ENCODE measurements at places on chromosomes 11 and 22.

DNA sequence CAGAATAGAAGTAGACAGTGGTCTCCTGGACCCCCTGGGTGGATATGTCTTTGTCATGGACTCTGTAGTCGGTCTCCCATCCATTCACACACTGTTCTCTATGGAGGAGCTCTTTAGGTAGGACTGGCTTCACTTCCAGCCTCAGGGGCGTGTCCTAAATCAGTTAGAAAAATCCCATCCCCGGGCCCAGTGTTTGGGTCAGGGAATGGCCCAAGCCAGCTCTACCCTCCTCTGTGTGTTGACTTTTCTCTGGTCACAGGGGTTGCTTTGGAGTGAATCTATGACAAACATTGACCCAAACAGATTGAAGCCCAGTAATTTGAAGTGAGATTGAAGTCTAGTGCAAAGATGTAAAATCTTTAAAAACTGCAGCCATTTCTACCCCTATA, 34.0 kb downstream of the WEE1 start:
- DNase-seq = no peak

DNA sequence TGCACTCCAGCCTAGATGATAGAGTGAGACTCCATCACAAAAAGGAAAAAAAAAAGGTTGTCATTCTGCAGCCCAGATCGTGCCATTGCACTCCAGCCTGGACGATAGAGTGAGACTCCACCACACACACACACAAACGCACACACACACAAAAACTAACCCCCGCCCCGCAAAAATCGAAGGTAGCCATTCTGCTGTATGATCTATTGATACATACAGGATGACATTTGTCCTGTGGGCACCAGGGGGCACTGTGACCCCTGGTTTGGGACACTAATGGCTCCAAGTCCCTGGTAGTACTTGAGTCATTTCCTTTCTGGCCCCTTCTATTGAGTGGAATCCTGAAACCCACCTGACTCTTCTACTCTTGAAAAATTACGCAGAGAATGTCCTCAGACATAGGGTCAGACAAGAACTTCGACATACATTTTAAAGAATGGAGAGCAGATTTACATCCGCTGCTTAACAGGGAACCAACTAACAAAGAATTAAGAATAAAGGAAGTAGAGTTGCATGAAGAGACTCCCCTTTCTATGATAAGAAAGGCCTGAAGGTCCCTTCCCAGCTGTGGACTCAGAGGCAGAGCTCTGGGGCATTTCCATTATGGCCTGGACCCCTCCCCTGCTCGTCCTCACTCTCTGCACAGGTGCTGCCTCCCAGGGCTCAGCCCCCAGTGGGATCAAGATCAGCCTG, 35.0 kb upstream of the PRAME start:
- peak; percentile 39 for DNase-seq

DNA sequence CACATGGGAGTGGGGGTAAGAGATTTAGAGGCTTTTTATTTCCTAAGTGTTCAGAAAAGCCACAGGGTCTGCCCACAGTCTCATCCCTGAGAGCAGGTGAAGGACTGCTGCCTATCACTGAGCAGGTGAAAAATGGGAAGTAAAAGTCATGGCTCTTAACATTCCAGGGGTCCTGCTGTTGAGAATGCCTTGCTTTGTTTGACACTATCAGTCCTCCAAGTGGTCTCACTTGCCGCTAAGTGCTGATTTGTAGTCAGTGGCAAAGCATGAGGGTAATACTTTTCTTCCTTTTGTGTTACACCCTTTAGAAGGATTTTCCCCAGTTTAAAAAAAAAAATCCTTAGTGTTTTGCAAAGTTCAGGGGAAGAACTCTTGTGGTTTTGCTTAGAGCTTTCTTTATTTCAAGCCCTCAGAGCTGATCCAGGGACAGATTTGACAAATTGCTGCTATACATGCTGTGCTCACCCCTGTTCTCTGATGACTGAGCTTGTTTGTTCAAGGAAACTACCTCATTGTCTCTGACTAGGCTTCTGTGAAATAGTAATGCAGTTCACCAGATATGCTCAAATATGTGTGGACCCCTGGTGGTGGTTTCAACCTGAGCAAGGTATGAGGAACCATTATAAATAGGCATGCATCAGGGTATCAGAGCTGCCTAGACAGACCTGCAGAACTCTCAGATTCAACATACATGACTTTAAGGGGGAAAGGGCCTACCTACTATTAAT, 141.0 kb downstream of the ARHGAP42 start:
- peak; percentile 66 for DNase-seq

GRCh38 chr11:9990221-9990973, 303.6 kb downstream of the SBF2 start:
- peak; percentile 11 for DNase-seq

GRCh38 chr22:19472233-19472632, 6.8 kb downstream of the UFD1 start:
- DNase-seq = no peak

DNA sequence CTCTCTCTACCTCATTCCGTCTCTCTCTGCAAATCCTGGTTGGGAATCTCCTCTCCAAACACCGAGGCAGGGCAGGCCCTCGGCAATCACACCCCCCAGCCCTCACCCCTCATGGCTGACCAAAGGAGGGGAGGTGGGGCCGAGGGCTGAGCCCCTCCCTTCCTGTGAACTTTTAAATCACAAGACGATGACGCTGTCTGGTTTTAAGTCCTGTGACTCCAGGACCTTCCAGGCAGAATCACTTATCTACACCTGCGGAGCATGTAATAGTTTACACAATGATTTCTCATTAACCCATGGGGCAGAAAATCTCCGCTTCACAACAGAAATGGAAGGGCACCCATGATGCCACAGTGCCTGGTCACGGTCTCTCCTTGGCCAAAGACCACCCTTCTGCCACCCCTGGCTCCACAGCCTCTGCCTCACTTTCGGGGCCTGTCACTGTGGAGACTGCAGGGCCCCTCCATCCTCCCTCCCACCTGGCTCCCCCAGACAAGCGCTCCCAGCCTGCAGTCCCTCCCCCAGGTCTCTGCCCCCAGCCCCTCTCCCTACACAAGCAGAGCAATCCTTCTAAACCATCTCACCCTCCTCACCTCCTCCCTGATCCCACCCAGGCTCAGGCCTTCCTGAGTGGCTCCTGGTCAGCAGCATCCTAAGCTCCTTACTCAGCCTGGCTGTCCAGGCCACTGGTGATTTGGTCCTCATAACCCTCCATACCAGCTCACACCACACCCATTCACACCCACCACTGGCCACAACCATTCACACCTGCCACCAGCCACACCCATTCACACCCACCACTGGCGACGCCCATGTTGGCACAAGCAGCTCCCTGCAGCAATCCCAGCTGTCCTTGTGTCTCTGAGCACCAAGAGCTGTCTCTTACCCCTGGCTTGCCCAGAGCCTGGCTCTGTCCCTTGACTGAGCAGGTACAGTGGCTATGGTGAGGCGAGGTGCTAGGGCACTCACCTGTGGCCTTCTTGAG, 30.7 kb upstream of the ARFGAP3 start:
- no peak for DNase-seq

DNA sequence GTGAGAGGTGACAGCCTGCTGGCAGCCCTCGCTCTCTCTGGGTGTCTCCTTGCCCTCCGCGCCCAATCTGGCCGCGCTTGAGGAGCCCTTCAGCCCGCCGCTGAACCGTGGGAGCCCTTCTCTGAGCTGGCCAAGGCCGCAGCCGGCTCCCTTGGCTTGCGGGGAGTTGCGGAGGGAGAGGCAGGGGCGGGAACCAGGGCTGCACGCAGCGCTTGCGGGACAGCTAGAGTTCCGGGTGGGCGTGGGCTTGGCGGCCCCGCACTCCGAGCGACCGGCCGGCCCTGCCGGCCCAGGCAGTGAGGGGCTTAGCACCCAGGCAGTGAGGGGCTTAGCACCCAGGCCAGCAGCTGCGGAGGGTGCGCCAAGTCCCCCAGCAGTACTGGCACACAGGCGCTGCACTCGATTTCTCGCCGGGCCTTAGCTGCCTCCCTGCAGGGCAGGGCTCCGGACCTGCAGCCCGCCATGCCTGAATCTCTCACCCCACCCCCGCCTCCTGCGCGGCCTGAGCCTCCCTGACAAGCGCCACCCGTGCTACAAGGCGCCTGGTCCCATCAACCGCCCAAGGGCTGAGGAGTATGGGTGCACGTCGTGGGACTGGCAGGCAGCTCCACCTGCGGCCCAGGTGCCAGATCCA, 1526.1 kb downstream of the FAM181B start:
- no peak for DNase-seq

GRCh38 chr11:69866648-69867047, 47.4 kb upstream of the FGF3 start:
- DNase-seq = no peak

- no peak for DNase-seq
Observed at GRCh38 chr11:57459164-57460021, 935 bp upstream of the RTN4RL2 start.

GRCh38 chr11:85918910-85919794, 64.0 kb downstream of the CCDC83 start:
- DNase-seq = no peak
